ENCODE measurements at places on chromosomes 11 and 22.

GRCh38 chr11:78424334-78425270 is 7.0 kb upstream of the GAB2 start:
- DNase-seq: no peak

GRCh38 chr11:47225552-47226400 is 11.0 kb downstream of the DDB2 start:
- no peak for DNase-seq

GRCh38 chr11:62472063-62472884 is 53.4 kb downstream of the SCGB1A1 start:
- DNase-seq: no peak

DNA sequence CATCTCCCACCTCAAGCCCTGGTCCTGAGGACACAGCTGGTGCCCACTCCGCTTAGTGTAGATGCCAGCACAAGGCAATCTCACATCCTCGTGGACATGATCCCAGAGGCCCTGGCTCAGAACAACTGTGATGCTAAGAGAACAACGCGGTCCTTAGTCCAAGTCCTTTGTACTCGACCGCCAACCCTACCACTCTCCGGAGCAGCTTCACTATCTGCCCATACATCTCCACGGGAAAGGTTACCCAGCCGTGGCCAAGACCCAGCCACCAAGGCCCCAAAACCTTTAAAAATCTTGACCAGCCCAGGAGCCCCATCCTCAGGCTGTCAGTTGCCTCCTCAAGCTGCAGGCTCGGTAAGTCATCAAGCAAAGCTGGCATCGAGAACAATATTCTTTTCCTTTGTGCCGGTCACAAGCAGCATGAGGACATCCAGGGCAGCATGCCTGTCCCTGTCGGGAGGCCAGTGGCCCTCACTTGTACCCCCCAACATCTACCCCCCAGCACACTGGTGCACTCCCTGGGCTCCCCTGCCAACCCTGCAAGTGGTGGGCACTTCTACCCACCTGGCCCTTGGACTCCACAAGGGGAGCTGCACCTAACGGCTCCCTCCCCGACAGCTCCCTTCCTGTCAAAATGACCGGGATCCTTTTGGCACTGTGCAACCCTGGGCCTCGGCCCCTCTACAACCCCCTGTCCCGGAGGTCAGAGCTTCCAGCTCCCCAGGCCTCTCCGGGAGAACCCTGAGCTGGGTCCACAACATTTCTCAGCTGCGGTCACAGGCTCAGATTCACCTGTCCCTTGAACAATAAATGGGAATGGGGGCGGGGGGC is 2.5 kb downstream of the OSBPL5 start:
- no peak for DNase-seq

DNA sequence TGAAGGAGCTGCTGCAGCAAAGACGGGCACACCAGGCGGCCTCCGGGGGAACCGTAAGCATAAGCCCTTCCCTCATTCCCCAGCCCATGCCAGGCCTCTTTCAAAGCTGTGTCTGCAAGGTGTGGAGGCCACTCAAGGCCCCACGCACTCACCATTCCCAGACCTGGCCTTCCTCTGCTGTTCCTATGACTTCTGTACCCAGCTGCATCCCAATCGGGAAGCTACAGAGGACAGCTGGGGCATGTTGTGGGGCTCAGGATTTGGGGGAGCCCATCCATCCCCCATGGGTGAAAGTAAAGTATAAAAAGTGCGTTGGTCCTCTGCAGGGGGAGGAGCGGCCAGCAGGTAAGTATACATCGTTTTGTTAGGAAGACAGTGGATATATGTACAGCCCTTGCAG is 2.2 kb downstream of the POU2AF3 start:
- no peak for DNase-seq

GRCh38 chr11:46352063-46352841 is 5.0 kb downstream of the DGKZ start:
- DNase-seq: peak; percentile 70

DNA sequence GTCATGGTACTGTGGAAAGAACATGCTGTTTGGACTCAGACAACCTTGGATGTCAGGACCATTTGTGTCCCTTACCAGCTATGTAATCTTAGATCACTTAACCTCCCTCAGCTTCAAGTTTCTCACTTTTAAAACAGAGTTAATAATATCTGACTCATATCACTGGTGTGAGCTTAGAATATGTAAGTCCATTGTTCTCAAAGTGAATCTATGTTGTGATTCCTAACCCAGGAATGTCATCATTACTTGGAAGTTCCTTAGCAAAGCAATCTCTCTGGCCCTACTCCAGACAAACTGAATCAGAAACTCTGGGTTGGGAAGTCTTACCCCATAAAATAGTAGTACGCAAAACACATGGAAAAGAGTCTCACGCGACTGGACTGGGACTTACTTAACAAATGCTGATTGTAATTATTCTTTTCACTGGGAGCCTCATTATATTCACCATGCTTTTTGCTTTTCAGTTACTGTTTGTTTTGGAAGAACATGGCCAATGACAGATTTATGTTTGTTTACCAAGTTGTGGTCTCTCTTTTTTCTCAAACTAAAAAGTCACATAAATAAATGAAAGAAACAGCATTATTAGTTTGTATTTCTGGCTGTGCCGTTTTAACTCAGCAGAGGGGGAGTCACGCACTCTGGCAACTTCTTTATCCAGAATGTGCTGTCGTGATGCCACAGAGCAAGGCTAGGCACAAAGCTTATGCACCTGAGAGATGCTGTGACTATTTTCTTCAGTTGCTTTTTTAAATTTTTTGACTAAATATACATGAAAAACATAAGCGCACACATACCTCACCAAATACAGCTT is 217.7 kb upstream of the CTSC start:
- no peak for DNase-seq

GRCh38 chr22:28112548-28113043 is 193.5 kb upstream of the PITPNB start:
- no peak for DNase-seq

- DNase-seq: no peak
These were observed 12.9 kb upstream of the ARHGAP42 start for GRCh38 chr11:100674212-100674611.

- DNase-seq: no peak
These were observed 28.4 kb upstream of the SIK2 start for GRCh38 chr11:111573821-111574249.

GRCh38 chr11:77215106-77215505 is 86.4 kb downstream of the GDPD4 start:
- DNase-seq: no peak

DNA sequence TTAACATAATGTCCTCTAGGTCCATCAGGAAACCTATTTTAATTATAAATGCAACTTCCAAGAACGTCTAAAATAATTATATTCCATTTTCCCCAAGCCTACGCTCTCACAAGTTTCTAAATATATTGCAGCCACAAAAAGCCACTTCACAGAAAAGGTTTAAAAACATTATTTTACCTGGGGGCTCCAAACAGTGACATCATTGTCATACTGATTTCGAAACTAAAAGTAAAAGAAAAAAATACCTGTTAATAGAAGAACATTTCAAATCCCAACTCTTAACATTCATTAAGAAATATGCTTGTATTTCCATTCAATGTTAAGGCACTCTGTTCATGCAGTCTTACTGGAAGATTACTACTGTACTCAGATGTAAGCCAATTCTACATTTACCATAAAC is 1.4 kb downstream of the PSMA1 start:
- DNase-seq: no peak

DNA sequence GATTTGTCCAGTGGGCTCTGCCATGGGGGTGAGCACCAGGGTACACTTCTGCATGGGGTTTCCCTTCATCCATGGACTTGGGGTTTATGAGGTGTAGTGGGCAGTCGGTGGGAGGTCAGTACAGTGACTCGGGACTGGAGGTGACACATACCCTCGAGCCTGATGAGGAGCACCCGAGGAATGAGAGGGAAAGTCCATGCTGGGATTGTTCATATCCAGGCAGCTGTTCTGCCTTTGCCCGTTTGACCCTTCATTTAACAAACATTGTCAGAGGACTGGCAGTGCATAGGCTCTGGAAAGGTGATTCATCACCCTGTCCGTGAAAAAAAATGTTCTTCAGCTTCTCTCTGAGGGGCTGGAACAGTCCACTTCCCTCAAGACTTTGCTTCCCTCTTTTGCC is 2.7 kb downstream of the NAV2 start:
- DNase-seq: no peak

GRCh38 chr11:31823644-31824331 is 12.7 kb upstream of the PAX6 start:
- no peak for DNase-seq

DNA sequence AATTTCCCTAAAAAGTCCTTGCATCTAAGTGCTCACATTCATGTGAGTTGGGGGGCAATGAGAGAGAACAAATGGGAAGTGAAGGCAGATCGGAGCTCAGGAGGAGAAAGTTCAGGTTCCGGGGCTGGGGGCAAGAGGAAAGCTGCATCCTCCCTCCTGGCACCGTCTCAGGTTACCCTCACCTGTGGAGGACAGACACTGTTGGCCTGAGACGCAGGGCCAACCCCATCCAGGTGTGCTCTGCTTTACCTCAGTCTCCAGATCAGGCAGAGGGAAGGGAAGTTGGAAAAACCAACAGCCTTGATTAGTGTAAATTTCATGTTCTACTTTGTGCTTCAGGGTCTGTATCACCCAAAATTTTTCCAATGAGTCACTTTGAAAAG is 146.9 kb downstream of the TRIM29 start:
- DNase-seq: no peak

- DNase-seq: no peak
These were observed 1.1 kb upstream of the PELI3 start for GRCh38 chr11:66465373-66466224.

DNA sequence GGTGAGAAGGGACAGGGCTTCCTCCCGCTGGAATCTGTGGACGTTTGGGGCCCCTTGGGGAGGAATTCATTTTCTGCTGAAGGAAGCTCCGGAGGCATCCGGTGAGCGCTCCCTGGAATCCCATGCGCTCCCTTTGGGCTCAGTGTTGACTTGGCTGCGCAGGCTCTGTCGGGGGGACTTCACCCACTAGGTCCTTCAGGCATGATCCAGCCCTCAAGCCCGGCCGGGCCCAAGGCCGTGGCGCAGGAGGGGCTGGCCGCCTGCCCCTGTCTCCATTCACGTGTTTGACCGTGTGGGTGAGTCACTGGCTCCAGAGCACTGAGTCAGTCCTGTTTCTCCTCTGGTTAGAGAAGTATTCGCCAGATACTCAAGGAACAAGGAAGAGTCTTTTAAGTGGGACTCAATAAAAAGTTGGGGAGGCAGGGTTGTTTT is 1.4 kb downstream of the CTTN start:
- DNase-seq: no peak
